ENCODE measurements at places on chromosomes 5 and 9.

- no peak for DNase-seq
Observed at GRCh38 chr5:38008198-38008597, 168.4 kb upstream of the GDNF start.

GRCh38 chr9:128523199-128523925 lies 18.8 kb downstream of the GLE1 start:
- no peak for DNase-seq

GRCh38 chr5:78644741-78645300 lies 3.8 kb downstream of the LHFPL2 start:
- DNase-seq: no peak

DNA sequence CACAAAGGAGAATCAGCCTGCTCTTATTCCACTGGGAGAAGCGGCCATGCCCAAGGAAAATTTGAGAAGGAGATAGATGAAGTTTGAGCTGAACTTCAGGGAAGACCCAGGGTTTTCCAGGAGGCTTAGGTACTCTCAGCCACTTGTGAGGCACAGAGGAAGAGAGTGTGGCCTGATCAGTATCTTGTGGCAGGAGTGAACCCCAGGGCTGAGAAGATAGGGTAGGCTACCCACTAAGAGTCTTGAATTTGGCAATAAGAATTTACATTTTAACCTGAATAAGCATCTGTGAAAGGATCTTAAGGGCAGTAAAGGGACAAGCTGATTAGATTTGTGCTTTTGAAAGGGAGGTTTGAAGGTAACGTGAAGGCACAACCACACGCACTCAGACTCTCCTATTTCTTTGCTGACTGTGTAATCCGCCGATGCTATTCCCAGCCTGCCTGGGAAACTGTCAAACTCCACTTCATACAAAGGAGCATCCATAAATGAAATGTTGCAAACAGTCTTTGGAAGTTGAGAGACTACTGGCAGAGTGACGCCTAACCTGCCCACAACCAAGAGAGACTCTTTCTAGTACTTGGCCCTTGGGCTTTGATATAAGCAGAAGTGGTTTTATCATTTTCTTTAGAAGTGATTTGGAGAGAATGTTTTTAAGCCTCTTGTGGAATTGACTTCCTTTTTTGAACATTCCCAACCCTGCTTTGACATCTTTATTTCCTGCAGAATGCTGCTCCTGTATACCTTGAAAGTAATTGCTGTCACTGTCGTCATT lies 108.2 kb upstream of the VCAN start:
- no peak for DNase-seq

- peak; percentile 58 for DNase-seq
Observed at GRCh38 chr9:93600504-93600903, 24.1 kb downstream of the PHF2 start.

DNA sequence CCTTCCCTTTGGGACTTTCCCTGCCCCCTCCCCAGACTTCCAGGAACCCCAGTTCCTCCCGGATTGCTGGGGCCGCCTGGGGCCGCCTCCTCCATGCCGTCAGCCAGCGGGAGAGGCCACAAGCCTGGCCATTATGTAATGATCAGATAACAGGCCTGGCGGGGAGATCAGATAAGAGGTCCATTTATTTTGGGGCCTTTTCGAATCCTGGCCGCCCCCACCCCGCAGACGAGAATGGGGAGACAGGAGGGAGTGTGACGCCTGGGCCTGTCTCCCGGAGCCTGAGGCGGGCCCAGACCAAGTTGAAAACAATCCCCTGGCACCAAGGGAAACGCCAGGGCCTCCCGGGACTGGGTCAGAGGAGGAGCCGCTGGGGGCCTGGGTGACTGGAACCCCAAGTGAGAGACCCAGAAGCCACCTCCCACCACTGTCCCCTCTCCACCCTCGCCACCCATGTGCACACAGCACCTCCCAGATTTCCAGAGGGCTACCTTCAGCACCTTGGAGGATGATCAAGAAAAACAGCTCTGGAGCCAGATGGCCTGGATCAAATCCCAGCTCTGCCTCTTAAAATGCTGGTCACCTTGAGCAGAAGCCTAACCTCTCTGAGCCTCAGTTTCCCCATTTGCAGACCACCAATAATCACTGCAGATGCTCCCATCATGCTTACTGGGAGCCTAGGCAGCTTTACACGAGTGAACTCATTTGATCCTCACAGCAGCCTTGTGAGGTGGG lies 7.8 kb downstream of the ENG start:
- DNase-seq: no peak

GRCh38 chr5:4013106-4013898 lies 417.7 kb downstream of the IRX1 start:
- DNase-seq: no peak

DNA sequence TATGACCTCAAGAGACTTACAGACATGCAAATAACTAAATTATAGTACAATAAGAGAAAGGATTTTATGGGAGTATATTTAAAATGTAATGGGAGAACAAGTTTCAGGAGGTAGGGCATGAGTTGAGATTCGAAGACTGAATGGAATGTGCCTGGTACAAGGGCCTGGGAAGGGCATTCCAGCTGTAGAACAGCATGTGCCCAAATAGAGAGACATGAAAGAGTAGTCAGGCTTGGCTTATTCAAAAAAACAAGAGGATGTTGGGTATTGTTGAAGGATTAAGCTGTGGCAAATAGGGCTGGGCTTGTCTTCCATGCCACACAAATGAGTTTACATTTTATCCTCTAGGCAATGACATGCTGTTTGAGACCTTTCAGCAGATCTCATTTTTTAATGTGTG lies 86.9 kb downstream of the FOCAD start:
- DNase-seq: no peak

GRCh38 chr9:94900222-94901018 lies 173.9 kb downstream of the AOPEP start:
- no peak for DNase-seq

- no peak for DNase-seq
Observed at GRCh38 chr5:147388184-147389108, 121.4 kb downstream of the DPYSL3 start.

GRCh38 chr5:124705577-124705976 lies 40.9 kb downstream of the ZNF608 start:
- no peak for DNase-seq

DNA sequence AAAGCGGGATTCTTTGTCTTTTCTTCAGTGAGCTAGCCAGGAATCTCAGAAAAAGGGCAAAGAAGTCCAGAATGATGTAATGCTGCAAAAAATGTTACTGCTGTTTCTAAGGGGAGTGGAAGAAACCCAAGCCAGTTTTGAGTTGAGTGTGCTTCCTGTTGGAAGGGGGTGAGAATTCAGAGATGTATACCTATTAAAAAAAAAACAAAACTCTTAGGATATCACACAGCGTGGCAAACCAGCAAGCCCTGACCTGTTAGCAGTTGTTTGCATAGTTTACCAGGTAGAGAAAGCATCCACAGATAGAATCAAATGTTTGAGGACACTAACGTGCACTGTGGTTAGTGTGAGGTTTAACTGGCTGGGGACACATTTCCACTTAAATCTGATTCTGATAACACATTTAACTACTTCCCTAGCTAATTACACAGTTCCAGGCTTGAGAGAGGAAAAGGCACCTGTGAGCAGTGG lies 11.4 kb downstream of the BASP1 start:
- no peak for DNase-seq

DNA sequence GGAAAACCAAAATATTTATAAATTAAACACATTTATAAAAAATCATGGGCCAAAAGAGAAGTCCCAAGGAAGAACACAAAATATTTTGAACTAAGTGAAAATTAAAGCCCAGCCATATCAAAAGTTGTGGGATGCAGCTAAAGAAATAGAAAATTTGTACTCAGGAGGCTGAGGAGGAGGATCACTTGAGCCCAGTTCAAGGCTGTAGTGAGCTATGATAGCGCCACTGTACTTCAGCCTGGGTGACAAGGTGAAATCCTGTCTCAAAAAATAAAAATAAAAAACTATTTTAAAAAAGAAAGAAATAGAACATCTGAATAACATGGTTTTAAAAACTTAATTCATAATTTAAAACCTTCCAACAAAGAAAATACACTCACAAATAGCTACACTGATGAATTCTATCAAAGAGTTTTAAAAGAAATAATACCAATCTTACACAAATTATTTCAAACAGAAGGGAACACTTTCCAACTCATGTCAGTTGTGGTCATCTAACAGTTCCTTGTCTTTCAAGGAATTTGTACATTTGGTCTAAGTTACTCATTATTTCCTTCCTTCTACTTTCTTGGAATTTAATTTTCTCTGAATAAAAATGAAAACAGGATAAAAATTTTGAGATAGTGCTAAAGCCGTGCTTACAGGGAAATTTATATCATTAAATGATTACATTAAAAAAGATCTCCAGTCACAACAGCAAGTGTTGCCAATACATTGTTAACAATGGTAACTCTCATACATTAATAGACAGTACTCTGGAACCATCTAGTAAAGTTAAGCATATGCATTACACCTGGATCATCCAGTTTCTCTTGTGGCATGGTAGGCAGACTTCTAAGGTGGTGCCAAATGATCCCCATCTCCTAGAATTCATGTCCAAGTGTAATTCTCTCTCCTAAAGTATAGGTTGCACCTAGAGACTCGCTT lies 17.8 kb downstream of the PTBP3 start:
- no peak for DNase-seq

DNA sequence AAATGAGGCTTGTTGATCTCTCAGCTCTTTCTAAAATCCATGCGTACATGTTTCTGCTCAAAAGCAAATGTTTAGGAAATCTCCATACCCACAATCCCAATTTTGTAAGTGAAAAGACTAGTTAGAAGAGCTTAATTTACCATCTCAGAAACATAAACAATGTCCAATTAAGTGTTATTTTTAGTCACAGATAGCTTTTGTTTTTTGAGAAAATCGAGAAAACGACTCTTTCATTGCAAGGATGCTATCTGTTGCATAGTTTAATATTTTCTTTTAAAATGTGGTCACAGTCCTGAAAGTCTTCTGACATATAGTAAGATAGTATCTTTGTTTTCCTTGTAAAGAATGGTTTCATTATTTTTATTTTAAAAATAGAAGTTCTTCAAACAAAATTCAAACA lies 338.0 kb upstream of the DAB2 start:
- no peak for DNase-seq

- no peak for DNase-seq
Observed at GRCh38 chr5:94288937-94289336, 329.5 kb downstream of the KIAA0825 start.

GRCh38 chr9:6955251-6955921 lies 197.6 kb downstream of the KDM4C start:
- DNase-seq: no peak

DNA sequence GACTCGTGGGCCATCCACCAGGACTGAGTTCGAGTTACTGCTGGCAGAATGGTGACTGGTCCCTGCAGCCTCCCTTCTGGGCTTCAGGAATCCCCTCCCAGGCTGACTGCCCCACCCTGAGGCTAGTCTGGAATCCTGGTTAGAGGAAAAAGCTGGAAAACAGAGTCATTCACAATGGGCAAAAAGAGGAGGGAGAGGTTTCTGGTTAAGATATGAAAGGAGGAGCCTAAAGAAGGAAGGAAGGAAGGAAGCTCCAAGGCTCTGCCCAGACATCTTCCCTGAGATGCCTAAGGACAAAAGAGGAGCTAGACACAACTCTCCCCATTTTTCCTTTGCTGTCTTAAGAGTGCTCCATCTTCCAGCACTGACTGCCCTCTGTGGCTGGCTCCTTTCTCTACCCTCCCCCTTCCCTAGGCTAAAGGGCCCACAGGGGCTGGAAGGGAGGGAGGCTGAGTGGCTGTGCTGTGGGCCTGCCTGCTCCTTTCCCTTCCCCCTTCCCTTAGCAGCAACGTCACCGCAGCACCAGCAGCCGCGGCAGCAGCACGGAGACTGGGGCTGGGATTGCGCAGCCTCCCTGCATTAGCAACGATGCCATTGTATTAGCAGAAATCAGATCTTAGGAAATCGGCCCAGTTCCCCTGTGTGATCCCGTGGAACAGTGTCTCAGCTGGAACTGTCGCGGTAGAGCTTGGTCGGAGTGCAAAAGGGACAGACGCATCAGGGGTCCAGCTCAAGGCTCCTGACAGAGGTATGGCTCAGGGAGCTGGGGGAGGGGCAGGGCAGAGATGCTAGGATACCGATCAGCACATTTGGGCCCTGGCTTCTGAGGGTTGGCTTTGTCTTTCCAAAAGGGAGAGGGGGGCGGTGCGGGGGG lies 48.7 kb downstream of the RUSC2 start:
- DNase-seq: peak; percentile 73

GRCh38 chr5:133474851-133475590 lies 137.3 kb downstream of the FSTL4 start:
- DNase-seq: no peak

- no peak for DNase-seq
Observed at GRCh38 chr9:72292256-72292682, 72.7 kb downstream of the ZFAND5 start.

DNA sequence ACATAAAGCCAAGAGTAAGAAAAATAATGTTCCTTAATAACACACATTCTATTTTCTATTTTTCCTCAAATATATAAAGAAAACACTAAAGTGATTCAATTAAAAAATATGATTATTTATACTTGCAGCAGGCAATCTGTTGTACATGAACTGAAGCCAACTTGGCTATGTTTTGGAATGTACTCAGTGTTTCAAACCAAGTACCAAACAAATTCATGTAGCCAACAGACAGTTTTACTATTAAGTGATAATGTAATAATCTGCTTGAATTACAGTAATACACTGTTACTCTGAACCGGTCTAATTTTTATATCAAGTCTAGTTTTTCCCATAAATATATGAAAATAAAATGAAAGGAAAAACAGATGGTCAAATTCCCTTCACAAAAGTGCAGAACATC lies 58.0 kb downstream of the CEP120 start:
- DNase-seq: no peak

- no peak for DNase-seq
Observed at GRCh38 chr5:66821688-66822429, 225.7 kb downstream of the MAST4 start.

DNA sequence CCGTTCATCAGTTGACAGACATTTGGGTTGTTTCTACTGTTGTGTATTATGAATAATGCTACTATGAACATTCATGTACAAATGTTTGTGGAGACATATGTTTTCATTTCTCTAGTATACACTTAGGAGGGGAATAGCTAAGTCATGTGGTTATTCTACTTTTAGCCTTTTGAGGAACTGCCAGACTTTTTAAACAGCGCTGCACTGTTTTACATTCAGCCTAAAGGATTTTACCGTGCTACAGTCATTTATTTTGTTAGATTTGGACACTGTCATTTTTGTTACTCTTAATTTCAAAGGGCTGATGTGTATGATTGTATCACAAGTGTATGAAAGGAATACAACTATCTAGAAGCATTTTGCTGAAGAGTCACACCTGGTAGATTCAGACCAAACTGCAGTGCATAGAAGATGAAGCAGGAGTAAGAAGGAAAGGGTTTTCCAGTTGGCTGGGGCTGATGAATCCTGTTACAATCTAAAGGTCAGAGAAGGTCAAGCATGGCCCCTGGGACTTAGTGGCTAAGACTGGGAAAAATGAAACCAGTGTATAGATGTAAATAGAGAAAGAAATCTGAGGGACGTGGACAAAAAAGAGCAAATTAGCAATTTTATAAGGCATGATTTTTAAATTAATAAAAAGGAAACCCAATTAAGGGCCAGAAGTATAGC lies 509.7 kb downstream of the PSAT1 start:
- no peak for DNase-seq

Data from H1 (cell line).